Bronchial epithelial cell (primary cell): ENCODE measurements at places on chromosomes 5 and 9. TPM values are rescaled to one million over a fixed set of nuclear protein-coding genes. Genes with fewer than 3 reads are reported as not detected.

Gene NOXA1
- 0.53 and 2.3 TPM in 2 replicates for total RNA-seq

Gene PIP5KL1
- 2.1 and 5.1 TPM in 2 replicates for total RNA-seq

Gene PELO
- total RNA-seq: 21.3 and 26.2 TPM in 2 replicates

Gene SLC35A4
- total RNA-seq: 13.2 and 21.4 TPM in 2 replicates

Gene PCDHGA12
- total RNA-seq: 0.79 and 1.4 TPM in 2 replicates

Gene FAM221B
- total RNA-seq: not detected in 2 replicates

Gene IL31RA
- total RNA-seq: 0.13 and 0.26 TPM in 2 replicates

Gene SPATA9
- total RNA-seq: not detected in 2 replicates

Gene NTMT1
- 32.6 and 40.8 TPM in 2 replicates for total RNA-seq

Gene TAF11L11
- not detected in 2 replicates for total RNA-seq

Gene UBAC1
- 36.1 and 38.5 TPM in 2 replicates for total RNA-seq

Gene TSLP
- 0.79 and 2.0 TPM in 2 replicates for total RNA-seq

Gene PCDH1
- 85.3 and 140 TPM in 2 replicates for total RNA-seq

Gene IL5
- total RNA-seq: not detected in 2 replicates

Gene SLC6A3
- not detected in 2 replicates for total RNA-seq

Gene MARCHF3
- total RNA-seq: 1.6 and 6.5 TPM in 2 replicates

Gene IL13
- total RNA-seq: not detected in 2 replicates

Gene TMEM252
- not detected in 2 replicates for total RNA-seq
